ENCODE measurements at places on chromosomes 3 and 15.

GRCh38 chr15:71252044-71252739, 136.9 kb downstream of the THSD4 start:
- DNase-seq, result no peak

DNA sequence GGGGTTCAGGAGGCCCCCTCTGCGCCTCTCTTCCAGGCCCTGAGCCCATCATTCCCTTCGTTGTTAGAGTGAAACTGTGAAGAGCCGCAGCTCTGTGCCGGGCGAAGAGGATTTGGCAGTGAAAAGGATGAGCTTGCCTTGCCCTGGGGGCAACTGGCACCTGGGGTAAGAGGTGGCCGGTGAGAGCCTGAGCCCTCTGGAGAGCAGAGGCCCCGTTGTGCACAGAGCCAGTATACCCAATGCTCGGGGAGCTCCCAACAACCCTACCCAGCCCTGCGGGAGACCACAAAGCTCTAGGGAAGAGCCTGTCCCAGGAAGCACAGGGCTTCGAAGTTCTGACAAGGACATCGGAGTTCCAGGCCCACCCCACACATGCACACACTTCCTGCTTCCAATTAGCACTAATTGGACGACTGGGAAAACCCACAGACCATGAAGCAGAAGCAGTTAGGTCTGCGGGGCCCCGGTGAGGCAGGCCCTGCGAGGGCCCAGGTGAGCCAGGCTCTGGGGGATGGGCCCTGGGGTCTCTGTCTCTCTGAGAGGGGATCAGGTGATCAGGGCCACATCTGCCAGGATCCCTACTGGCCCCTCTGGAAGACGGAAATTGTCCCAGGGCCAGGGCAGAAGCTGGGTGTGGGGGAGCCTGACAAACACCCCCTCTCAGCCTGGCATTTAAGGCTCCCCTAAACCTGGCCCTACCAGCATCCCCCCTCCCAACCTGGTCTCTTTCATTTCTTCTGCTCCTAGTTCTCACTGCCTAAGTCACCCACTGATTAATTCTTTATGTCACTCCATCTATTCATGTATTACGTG, 27.9 kb upstream of the SFMBT1 start:
- DNase-seq, result peak; percentile 32

- DNase-seq, result no peak
Measured at GRCh38 chr3:38580450-38581382, 68.8 kb downstream of the SCN5A start.

- DNase-seq, result no peak
Measured at GRCh38 chr3:31785734-31786133, 195.3 kb downstream of the OSBPL10 start.

DNA sequence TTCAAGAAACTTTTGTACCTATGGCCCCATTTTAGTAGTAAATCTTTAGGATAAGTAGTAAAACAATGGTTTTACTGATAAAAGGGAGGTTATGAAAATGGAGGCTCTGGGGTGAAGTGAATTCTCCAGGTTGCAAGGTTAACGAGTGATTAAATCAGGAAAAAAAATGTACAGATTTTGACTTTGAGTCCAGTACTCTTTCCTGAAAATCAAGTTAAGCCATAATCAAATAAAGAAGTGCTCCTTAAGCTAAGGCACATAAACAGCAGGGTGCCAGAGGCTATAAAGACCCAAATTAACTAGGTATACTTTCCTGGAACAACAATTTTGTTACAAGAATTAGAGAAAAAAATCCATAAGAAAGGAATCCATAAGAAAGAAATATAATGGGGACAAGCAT, 114.7 kb downstream of the DPH6 start:
- DNase-seq, result no peak

- peak; percentile 77 for DNase-seq
Measured at GRCh38 chr3:153595186-153595815, 433.3 kb downstream of the RAP2B start.

DNA sequence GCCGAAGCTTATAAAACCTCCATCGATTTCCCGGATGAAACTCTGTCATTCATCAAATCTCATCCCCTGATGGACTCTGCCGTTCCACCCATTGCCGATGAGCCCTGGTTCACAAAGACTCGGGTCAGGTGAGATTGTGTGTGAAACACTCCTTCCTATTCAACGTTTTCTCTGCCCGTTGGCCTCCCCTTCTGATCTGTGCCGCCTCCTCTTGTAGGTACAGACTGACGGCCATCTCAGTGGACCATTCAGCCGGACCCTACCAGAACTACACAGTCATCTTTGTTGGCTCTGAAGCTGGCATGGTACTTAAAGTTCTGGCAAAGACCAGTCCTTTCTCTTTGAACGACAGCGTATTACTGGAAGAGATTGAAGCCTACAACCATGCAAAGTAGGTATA, 47.4 kb downstream of the SEMA6D start:
- DNase-seq, result no peak

GRCh38 chr15:70156671-70157271, 59.1 kb upstream of the TLE3 start:
- DNase-seq, result peak; percentile 73

DNA sequence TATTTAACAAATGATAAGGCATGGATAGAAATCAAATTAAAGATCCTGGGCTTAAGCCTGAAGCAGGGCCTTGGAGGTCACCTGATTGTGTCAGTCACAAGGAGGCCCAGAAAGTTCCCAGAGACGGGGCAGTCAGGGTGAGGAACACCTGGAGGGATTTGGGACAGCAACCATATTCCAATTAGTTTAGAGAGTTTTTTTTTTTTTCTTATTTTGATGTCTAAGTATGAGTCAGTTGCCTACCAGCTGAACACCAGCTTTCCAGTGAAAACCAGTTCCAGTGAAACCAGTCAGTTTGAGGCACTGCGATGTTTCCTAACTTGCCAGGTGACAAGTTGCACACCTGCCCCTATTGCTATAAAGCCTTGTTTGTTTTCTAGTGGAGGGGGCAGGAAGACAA, 350.7 kb upstream of the AZI2 start:
- peak; percentile 17 for DNase-seq

- DNase-seq, result peak; percentile 2
Measured at GRCh38 chr3:156360963-156361362, 194.0 kb downstream of the SSR3 start.

- no peak for DNase-seq
Measured at GRCh38 chr15:80494756-80495155, 90.6 kb downstream of the ARNT2 start.

DNA sequence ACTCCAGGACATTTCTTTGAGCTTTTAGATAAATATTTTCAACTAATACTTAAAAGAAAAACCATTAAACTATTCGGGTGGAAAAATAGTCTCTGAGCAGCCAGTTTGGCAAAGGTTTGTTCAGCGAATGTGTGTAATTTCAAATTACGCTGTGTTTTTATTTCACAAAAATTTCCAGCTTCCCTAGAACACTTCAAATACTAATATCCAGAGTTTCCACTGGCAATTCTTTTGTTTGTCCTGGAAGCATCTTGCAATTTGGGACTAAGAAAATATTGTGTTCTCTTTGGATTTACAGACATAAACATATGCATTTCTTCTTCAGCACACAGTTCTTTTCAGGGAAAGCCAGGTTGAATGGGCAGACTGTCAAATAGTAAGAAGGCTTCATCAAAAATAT, 61.9 kb downstream of the MDFIC2 start:
- no peak for DNase-seq

- no peak for DNase-seq
Measured at GRCh38 chr3:195147649-195148080, 123.3 kb downstream of the XXYLT1 start.

Data from NCI-H69 (cell line).